ENCODE measurements at places on chromosomes 12 and 14.

GRCh38 chr14:91953170-91953985 is 5.9 kb upstream of the FBLN5 start:
- DNase-seq = no peak

DNA sequence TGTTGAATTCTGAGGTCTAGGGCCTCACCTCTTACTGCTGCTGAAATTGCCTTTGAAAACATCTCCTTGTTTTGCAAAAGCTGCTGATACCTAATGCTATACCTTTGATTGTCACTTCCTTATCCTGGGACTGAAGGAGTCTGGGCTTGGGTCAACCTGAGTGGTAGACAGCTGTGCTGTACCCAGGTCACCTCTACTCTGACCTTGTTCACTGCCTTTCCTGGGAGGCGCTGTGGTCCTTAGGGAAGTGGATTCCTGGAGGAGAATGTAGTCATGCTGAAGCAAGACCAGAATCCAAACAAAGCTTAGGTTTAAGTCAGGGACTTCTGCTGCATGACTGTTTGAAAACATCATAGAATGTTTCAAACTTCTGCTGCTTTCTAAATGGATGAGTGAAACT is 191.4 kb downstream of the SNAPC1 start:
- no peak for DNase-seq

- no peak for DNase-seq
Measured at GRCh38 chr14:96162741-96163140, 41.9 kb upstream of the BDKRB2 start.

GRCh38 chr12:27194644-27195043 is 49.4 kb upstream of the STK38L start:
- no peak for DNase-seq

GRCh38 chr14:54050759-54051158 is 94.1 kb upstream of the BMP4 start:
- no peak for DNase-seq

DNA sequence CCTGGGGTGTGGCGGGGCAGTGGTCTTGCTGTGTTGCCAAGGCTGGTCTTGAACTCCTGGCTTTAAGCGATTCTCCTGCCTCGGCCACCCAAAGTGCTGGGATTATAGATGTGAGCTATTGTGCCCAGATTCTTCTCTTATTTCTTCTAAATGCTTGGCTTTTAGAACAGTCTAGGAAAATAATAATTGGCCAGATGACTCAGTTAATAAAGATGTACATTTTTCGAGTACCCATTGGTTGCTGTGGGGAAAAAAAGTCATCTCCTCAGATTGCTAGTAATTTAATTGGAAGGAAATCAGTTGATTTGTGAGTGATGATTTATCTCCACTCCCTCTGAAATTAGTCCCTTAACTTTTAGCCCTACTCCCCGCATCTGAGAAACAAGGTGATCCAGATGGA is 45.5 kb downstream of the CHST11 start:
- no peak for DNase-seq

DNA sequence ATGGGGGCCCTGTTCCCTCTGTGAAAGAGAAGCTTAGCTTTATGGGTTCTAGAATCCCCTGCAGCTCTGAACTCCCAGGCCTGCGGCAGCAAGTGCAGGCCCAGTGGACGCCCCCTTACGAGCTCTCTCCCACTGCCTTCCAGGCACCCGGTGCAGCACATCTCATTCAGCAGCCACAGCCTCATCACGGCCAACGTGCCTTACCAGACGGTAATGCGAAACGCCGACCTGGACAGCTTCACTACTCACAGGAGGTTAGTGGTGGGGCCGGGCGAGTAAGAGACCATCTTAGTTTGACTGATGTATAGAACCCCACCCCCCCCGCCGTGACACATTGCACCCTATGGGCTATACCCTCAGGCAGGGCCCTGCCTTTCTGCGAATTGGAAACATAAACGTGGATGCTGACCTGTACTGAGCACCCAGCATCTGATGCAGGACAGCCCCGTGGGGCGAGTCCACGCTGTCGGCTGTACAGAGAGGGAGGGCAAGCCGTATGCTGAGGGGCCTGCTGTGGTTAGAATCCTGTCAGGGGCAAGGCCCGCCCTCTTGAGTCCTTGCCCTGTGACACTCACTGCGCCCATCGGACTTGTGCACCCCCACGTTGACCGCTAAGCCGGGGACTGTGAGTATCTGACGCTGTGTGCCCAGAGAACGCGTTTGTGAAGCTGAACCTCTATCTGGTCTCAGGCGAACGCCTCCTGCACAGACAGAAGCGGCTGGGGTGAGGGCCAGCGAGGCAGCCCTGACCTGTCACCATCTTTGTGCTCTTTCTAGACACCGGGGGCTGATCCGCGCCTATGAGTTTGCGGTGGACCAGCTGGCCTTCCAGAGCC is 71.7 kb downstream of the TESC start:
- no peak for DNase-seq

- peak; percentile 6 for DNase-seq
Measured at GRCh38 chr12:96578526-96579125, 89.2 kb downstream of the CFAP54 start.

DNA sequence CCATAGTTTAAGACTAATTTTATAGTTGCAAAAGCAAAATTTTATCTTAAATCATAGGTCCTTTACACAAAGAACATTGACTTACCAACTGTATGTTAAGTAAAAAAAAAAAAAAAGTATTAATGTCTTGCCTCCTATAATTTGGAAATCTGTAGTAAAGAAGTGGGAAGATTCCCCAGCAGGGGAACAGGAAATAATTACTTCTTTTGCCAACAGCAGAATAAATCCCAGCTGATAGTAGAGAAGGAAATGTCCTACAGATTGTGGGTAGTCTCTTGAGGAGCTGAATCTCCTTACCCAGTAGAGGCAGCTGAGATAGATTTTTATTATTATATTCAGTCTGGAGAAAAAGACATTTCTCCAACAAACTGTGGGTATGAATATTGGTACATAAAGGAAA is 193.7 kb downstream of the SLC6A15 start:
- DNase-seq = no peak

DNA sequence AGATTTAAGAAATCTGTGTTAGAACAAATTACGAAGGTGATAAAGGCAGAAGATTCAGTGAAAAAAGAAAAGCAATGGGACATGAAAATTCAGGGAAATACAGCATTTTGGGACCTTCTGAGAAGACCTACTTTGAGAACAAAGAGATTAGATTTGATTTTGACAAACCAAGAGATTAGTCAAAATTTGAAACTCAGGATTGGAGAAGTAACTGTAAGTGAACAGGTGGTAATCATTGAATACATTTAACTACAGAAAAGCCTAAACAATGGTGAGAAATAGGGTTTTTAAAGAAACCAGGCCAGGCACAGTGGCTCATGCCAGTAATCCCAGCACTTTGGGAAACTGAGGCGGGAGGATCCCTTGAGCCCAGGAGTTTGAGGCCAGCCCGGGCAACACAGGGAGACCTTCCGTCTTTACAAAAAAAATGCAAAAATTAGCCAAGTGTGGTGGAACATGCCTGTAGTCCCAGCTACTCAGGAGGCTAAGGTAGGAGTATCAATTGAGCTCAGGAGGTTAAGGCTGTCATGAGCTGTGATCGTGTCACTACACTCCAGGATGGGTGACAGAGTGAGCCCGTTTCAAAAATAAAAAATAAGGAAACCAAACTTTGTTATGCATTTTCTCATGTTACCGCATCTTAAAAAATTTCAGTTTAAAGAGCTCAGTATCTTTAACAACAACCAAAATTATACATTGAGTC is 8.9 kb upstream of the SAV1 start:
- no peak for DNase-seq

DNA sequence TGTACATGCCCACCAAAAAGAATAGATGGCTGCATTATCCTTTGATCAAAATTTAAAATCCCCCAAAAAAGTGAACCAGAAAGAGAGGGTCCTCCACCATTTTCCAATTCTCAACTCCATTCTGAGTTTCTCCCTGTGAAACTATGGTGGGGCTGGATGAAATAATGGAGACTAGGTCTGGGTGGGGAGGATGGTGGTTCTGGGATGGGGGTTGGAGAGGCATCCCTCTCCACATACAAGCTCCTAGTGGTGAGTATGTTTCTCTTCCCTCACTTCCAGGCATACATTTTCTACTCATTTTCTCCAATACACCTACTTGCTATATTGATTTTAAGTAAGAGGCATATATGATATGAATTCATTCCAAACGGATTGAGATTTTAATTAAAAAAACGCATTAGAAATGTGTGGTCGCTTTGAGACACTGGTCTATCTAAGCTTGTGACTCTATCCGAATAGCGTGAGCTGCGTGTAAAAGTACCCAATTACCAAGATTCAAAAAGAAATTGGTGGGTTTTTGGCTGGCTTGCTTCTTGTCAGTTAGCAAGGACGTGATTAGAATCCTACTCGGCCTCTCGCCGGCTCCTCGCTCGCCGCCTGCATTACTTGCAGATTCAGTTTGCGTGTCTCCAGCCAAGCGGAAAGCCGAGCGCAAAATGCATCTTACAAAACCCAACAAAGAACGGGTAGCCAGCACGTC is 3.4 kb downstream of the ASCL1 start:
- no peak for DNase-seq

DNA sequence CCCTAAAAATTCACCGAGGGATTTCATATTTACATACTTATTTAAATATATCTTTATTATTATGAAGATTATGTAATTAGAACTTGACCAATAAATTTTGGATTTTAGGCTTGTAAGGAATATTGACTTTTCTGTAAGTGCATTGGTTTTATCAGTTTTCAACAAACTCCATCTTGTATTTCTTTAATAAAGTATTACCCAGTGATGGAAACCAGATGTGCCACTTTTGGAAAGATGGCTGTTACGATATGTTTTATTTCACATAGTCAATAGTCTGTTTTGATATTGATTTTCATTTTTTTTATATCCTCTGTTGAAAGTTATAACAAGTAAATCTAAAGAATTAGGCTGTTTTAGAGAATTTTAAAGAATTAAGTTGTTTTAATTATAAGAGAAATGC is 1.8 kb downstream of the MON2 start:
- DNase-seq = no peak

DNA sequence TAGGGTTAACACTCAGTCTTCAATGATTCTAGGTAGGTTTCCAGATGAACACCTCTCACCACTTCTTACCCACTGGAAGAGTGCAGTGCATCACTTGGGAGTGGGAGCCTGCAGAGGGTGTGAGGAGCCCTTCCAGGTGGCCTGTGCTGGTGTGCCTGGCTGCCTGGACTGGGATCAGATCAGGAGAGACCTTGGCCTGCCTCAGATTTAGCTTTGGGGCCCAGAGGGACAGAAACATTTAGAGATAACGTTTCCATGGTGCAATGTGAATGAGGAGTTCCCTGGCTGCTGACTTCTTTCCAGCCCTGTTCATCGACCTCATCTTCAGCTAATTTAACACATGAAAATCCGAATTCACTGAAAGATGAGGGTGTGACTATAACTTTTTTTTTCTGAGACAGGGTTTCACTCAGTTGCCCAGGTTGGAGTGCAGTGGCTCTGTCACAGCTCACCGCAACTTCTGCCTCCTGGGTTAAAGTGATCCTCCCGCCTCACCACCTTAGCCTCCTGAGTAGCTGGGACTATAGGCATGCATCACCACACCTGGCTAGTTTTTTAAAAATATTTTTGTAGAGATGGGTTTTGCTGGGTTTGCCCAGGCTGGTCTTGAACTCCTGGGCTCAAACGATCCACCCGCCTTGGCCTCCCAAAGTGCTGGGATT is 53.6 kb downstream of the SUSD6 start:
- DNase-seq = no peak

GRCh38 chr12:94149781-94150239 is 1.4 kb downstream of the PLXNC1 start:
- DNase-seq = no peak

- no peak for DNase-seq
Measured at GRCh38 chr14:105197211-105197641, 16.1 kb upstream of the NUDT14 start.

- no peak for DNase-seq
Measured at GRCh38 chr14:70640938-70641547, 673 bp upstream of the TTC9 start.

DNA sequence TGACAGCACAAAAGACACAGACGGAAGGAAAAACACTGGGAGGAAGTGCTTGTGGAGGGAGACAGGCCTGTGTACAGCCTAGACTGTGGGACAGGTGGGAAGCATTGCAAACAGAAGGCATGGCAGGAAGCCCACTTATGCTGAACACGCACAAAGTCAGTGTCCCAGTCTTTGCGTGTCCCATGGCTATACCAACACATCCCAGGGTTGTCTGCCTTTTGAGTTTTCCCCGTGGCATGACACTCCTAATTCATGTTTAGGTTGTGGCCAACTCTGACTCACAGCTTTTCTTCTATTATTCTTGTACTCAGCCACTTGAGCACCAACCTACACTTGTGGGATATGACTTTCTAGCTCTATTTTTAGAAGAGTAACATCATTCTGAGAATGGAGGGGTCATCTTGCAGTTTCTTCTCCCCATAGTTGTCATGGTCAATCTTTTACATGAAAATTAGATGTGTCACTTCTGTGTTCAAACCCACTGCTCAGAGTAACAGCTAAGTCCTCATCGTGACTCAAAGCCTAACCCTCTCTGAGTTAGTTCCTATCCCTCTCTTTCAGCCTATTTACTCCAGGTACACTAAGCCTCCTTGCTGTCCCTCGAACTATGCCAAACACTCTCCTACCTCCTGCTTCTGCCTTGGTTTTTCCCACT is 27.5 kb upstream of the JPH4 start:
- no peak for DNase-seq

DNA sequence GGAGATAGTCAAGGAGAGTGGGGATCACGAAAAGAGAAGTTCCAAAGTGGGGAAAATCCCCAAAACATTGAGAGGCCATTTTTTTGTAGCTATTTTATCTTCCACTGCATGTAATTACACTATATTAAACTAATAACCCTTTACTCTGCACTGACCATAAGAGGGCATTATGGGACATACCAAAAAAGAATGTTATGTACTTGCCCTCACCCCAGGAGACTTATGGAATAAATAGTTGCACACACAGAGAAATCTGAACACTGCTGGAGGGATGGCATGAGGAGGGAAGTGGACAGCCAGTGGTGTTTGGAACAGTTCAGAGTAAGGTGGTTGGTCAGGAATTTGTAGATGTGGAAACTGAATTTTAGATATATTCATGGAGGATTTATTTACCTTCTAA is 422.9 kb downstream of the SNAPC1 start:
- no peak for DNase-seq

- no peak for DNase-seq
Measured at GRCh38 chr14:59600211-59600945, 23.8 kb upstream of the CCDC175 start.

DNA sequence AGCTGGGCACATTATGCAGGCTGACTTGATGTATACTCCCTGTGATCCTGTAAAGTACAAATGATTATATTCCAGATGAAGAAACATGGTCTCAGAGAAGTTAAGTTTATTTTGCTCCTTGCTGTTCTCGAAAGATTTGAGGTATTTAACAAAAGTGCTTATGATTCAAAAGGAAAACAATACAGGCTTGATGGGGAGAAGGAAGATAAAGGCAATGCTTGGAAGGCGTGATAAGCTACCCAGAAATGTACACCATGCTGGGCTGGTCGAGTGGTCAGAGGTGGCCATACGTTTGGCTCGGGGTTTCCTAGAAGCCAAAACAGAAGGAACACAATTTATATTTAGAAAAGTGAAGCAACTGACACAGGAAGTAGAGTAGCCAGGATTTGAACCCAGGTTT is 201.0 kb downstream of the KTN1 start:
- no peak for DNase-seq

GRCh38 chr12:78457938-78458337 is 406.6 kb upstream of the SYT1 start:
- no peak for DNase-seq

- DNase-seq = no peak
Measured at GRCh38 chr12:27555925-27556778, 32.1 kb downstream of the PPFIBP1 start.
